ENCODE measurements at places on chromosomes 3 and 15. TPM values are rescaled to one million over a fixed set of nuclear protein-coding genes. Genes with fewer than 3 reads are reported as not detected.

KNG1 gene
- total RNA-seq: not detected

EFL1 gene
- 23.7 TPM for total RNA-seq

SI gene
- total RNA-seq: not detected

GRIP2 gene
- total RNA-seq: not detected

ITIH3 gene
- not detected for total RNA-seq

KPNA1 gene
- 78.4 TPM for total RNA-seq

COL6A5 gene
- not detected for total RNA-seq

CFAP91 gene
- 0.26 TPM for total RNA-seq

MAGI1 gene
- 2.0 TPM for total RNA-seq

TRNT1 gene
- total RNA-seq: 55.7 TPM

SCN5A gene
- total RNA-seq: not detected

IMPG2 gene
- 0.05 TPM for total RNA-seq

SENP5 gene
- total RNA-seq: 44.2 TPM

C3orf49 gene
- total RNA-seq: not detected

C3orf22 gene
- total RNA-seq: not detected

RASL12 gene
- total RNA-seq: not detected

FBXW12 gene
- total RNA-seq: 0.14 TPM

INTS14 gene
- total RNA-seq: 46.4 TPM

LMCD1 gene
- total RNA-seq: 0.52 TPM

ALCAM gene
- 26.3 TPM for total RNA-seq

PYGO1 gene
- total RNA-seq: not detected

TMEM212 gene
- total RNA-seq: not detected

ABHD10 gene
- 39.5 TPM for total RNA-seq
